IMR-90 (cell line): ENCODE measurements at places on chromosomes 11 and 22. TPM values are rescaled to one million over a fixed set of nuclear protein-coding genes. Genes with fewer than 3 reads are reported as not detected.
A peak's percentile ranks its signal among the peaks of the same experiment; 100 is the strongest.

The SERHL2 gene
- total RNA-seq: 3.9 and 5.0 TPM in 2 replicates

The SLC25A18 gene
- under 0.01 TPM in 1 of 2 replicates, not detected in the other for total RNA-seq

The VPREB1 gene
- not detected in 2 replicates for total RNA-seq

The MIF gene
- 123 and 125 TPM in 2 replicates for total RNA-seq

The FGF3 gene
- total RNA-seq: not detected in 2 replicates

- DNase-seq: peak; percentile 52
- H3K4me3 ChIP-seq: no peak overlapping the region
- no peaks in the 10 kb centered on the region for H3K27me3 ChIP-seq
- H3K27ac ChIP-seq: no peak overlapping the region
- H3K4me1 ChIP-seq: no peaks in the 10 kb centered on the region
These were observed 311.3 kb downstream of the C11orf87 start for GRCh38 chr11:109733245-109733644.

DNA sequence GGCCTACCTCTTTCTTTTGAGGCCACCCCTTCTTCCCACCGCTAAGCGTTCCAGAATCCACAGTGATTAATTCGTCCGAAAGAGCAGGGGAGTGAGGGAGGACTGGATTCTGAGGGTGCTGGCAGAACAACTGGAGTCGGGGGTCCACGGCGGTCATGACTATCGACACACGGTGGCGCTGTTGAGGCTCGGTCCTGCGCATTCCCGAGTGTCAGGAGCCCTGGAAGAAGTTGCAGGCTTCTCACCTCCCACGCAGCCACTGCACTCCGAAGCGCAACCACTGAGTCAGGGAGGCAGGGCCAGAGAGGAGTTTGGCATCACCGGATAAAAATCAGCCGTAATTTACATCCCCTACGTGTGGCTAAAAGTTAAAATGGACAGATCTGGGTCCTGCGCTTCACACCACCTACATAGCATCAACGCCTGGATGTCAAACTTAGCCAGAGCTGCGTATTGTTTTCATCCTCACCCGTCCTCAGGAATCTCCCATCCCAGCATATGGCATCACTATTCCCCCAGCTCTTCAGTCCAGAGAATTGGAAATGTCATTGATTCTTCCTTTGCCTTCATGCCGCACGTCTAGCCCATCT is 10.7 kb upstream of the CTSF start:
- no peaks in the 10 kb centered on the region for H3K27me3 ChIP-seq
- no peaks in the 10 kb centered on the region for H3K36me3 ChIP-seq
- no peak overlapping the region for H3K4me3 ChIP-seq

DNA sequence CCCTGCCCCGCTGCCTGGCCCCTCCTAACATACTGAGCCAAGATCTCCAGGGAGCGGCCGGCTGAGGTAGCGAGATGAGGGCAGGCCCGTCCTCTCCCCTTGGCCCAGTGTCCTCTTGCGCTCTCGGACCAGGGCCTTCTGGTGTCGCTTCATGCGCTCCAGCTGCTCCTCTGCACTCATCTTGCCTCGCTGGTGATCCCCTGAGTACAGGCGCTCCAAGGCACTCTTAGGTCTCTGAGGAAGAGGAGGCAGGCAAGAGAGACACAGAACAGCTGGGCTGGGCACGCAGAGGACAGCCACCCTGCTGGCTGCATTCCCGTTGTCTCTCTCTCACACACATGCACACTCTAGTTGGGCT is 50.6 kb downstream of the C11orf58 start:
- no peak overlapping the region for H3K4me3 ChIP-seq
- no peaks in the 10 kb centered on the region for H3K36me3 ChIP-seq
- H3K27ac ChIP-seq: no peak overlapping the region
- H3K4me1 ChIP-seq: peaks cover 6% of the 10 kb centered on the region
- no peak for DNase-seq

GRCh38 chr22:46287873-46288751 is 8.6 kb upstream of the GTSE1 start:
- no peak for DNase-seq
- no peaks in the 10 kb centered on the region for H3K4me1 ChIP-seq
- no peak overlapping the region for H3K27ac ChIP-seq

GRCh38 chr11:94647926-94648325 is 80.8 kb downstream of the PIWIL4 start:
- peak; percentile 20 for DNase-seq
- no peak overlapping the region; the same call in 1 of the 2 replicates for H3K27ac ChIP-seq
- H3K27me3 ChIP-seq: peaks cover 3% of the 10 kb centered on the region
- peaks cover 7% of the 10 kb centered on the region for H3K4me1 ChIP-seq

DNA sequence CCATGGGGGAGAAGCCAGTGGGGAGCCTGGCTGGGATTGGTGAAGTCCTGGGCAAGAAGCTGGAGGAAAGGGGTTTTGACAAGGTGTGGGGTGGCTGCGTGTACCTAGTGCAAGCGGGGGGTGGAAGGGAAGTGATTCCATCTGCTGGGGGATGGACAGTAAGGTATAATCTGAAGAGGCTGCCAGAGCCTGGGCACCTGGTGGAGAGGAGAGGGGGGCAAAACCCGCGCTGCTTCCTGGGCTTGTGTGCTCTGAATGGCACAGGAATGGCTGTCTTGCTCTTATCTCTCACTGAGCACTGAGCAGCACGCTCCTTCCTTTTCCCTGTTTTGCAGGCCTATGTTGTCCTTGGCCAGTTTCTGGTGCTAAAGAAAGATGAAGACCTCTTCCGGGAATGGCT is 988 bp downstream of the BANF1 start:
- DNase-seq: no peak
- no peaks in the 10 kb centered on the region for H3K27me3 ChIP-seq
- peak overlapping the region; percentile 71 for H3K4me3 ChIP-seq
- peaks cover 26% of the 10 kb centered on the region for H3K36me3 ChIP-seq
- peak overlapping the region; percentile 78; the same call in 1 of the 2 replicates for H3K27ac ChIP-seq

DNA sequence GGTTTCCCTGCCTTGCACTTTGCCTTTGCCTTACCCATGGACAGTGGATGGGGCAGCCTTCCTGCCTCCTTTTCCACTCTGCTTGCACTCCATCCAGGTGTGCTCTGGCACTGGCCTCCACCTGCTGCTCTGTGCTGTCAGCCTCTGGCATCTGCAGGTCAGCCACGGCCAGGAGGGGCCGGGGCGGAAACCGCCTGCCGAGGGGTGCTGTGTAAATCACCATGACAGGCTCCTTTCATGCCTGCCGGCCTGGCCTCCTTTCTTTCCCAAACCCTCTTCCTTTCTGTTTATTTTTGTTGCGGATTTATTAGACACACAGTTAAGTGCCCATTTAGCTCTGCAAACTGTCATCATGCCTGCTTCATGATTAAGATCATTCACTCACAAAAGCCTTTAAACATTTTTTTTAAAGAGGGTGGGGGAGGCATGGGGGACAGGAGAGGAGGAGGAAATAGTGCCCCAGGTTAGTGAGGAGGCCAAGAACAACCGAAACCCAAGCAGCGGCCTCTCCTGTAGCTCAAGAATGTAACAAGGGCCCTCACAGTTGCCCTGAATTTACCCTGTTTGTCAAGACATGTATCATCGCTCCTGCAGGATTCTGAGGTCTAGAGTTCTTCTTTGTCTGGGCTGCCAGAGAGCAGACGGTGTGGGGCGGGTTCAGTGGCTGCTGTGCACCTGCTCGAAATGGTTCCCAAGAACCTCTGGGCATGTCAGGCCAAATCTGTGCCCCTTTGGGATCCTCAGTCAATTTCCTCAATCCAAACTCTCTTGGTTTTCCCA is 83.3 kb downstream of the BARX2 start:
- no peaks in the 10 kb centered on the region for H3K4me1 ChIP-seq
- no peak overlapping the region for H3K27ac ChIP-seq
- H3K4me3 ChIP-seq: no peak overlapping the region
- no peaks in the 10 kb centered on the region for H3K27me3 ChIP-seq

DNA sequence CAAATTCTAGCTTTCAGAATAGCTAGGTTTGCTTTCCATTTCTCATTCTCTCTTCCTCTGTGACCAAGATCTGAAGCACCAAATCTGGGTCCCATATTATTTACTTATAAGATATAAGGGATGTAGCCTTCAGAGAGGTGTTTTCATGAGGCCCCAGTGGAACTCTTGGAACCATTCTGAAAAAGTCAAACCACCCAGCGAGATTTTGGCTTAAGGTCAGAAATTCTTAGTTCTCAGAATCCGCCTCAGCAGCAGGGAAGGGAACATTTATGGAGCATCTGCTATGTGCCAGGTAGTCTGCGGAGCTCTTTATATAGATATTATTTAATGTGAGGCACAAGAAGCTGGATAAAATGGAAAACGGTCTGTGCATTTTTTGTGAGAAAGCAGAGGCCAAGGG is 6.3 kb downstream of the NAV2 start:
- H3K27ac ChIP-seq: no peak overlapping the region
- no peaks in the 10 kb centered on the region for H3K27me3 ChIP-seq
- peaks cover 32% of the 10 kb centered on the region for H3K4me1 ChIP-seq
- no peak overlapping the region for H3K4me3 ChIP-seq

DNA sequence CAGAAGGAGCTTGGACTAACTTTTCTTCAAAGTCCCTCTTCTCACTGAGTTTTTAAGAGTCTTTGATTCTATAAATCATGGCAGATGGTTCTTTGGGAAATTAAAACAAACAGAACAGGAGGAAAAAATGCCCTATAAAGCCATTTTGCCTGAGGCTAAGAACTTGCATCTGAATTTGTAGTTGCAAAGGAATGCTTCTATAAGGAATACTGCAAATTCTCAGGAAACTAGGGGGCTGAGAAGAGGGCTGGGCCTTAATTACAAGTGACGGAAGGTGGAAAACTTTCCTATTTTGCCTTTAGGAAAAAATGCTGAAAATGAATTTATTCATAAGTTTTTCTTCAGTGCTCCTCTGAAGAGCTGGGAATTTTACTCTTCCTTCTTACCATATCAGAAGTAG is 90.0 kb upstream of the NARS2 start:
- peak; percentile 53 for DNase-seq
- H3K27me3 ChIP-seq: no peaks in the 10 kb centered on the region
- peaks cover 13% of the 10 kb centered on the region; the same call in 1 of the 2 replicates for H3K36me3 ChIP-seq

- no peak overlapping the region for H3K4me3 ChIP-seq
- peak; percentile 50 for DNase-seq
- H3K27me3 ChIP-seq: peaks cover 6% of the 10 kb centered on the region; the same call in 1 of the 2 replicates
- no peaks in the 10 kb centered on the region for H3K36me3 ChIP-seq
These were observed 36.9 kb downstream of the GGTLC2 start for GRCh38 chr22:22681221-22681739.

DNA sequence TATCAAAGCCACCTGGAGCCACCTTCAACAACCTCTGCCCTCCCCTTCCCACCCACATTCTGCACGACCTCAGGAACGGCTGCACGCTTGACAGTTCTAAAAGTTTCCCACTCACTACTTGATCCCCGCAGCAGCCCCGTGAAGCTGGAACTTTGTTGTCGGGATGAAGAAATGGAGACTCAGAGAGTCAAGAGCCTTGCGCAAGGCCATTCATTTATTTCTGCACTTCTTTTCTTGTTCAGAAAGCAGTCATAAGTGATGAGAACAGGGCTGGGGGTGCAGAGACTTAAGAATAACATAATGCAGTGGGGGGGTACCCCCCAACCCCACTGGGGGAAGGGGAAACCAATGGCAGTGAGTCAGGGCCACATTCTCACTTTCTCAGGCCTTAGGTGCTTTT is 2.2 kb upstream of the ZFTA start:
- peaks cover 3% of the 10 kb centered on the region; the same call in 1 of the 2 replicates for H3K36me3 ChIP-seq
- no peak overlapping the region for H3K4me3 ChIP-seq
- no peak overlapping the region for H3K27ac ChIP-seq
